ENCODE measurements at places on chromosomes 2 and 18.

DNA sequence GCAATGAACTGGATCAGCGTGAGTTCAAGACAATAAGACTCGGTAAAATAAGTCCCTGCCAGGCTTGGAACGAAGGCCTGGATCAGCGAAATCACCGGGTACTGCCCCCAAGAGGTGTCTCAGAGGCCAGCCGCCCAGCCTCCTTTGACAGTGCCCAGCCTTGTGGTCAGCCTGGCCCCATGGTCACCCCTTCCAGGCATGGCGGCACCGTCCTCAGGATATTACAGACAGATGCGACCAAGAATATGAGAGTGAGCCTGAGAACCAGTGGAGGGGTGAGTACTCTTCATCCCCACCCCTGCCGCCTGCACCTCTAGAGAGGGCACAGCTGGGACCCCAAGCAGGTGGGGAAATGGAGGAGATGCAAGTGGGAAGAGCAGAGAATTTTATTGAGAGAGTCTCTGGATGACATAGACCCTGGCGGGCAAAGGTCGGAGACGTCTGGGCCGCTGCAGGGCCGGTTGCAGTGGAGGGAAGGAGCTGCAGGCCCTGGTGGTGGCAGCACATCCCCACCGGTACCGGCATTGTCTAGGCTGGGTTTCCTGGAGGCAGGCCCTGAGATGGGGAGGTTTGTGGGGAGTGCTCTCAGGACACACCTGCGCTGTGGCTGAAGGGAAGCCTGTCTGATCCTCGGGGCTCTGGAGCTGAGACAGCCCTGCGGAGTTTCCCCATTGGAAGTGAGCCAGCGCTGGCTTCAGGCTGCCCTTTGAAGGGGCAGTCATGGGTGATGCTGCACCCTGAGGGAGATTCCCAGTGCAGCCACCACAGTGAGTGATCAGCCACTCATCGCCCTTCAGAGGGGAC is 190.0 kb downstream of the SEPTIN10 start:
- no peak for DNase-seq

DNA sequence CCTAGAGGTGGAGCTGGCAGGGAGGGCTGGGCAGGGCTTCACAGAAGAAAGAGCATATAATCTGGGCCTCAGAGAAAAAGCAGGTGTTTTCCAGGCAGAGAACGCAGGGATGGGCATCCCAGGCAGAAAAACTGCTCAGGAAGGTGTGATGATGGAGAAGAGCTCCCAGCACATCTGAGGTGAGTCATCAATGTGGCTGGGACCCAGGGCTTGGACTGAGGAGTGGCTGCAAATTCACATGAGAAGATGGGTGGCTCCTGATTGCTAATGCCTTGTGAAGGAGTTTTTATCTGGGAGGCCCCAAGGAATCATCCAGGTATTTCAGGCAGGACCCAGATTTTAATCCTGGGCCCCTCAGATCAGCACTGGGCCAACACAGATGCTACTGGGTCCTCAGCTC is 10.2 kb downstream of the IL1F10 start:
- no peak for DNase-seq

DNA sequence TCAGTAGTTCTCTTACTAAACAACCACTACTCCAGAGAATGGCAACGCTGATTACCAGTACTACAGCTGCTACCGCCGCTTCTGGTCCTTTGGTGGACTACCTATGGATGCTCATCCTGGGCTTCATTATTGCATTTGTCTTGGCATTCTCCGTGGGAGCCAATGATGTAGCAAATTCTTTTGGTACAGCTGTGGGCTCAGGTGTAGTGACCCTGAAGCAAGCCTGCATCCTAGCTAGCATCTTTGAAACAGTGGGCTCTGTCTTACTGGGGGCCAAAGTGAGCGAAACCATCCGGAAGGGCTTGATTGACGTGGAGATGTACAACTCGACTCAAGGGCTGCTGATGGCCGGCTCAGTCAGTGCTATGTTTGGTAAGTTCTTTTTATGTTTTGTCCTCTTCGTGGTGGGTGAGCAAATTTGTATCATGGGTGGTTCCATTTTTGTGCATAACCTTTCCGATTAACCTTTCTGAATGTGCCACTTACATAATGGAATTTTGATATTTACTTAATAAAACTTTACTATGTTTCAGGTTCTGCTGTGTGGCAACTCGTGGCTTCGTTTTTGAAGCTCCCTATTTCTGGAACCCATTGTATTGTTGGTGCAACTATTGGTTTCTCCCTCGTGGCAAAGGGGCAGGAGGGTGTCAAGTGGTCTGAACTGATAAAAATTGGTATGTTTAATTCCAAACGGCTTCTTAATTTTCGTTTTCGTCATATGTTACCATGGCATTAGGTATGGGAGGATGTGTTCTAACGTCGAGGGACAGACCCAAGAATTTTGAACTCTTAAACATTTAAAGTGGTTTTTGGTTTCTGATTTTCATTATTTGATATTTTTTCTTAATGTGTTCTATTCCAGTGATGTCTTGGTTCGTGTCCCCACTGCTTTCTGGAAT is 1.3 kb downstream of the SLC20A1 start:
- DNase-seq, result no peak

GRCh38 chr2:149236410-149236809 is 94.0 kb upstream of the LYPD6 start:
- DNase-seq, result no peak

DNA sequence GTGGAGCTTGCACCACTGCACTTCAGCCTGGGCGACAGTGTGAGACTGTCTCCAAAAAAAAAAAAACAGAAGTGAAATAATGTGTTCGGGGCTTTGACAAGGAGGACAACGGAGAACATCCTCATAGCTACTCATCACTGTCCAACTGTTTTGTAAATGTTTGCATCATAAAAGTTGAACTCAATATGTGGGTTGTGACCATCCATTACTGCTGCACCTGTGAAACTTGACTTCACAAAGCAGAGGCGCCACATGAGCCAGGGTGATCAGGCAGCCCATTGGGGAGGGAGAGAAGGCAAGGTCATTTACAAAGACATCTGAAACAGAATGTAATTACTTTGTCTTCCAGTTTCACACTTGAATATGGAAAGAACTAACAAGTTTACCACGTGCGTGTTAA is 61.6 kb downstream of the LAMA1 start:
- DNase-seq, result no peak

GRCh38 chr2:17148407-17149145 is 369.7 kb downstream of the RAD51AP2 start:
- DNase-seq, result no peak

DNA sequence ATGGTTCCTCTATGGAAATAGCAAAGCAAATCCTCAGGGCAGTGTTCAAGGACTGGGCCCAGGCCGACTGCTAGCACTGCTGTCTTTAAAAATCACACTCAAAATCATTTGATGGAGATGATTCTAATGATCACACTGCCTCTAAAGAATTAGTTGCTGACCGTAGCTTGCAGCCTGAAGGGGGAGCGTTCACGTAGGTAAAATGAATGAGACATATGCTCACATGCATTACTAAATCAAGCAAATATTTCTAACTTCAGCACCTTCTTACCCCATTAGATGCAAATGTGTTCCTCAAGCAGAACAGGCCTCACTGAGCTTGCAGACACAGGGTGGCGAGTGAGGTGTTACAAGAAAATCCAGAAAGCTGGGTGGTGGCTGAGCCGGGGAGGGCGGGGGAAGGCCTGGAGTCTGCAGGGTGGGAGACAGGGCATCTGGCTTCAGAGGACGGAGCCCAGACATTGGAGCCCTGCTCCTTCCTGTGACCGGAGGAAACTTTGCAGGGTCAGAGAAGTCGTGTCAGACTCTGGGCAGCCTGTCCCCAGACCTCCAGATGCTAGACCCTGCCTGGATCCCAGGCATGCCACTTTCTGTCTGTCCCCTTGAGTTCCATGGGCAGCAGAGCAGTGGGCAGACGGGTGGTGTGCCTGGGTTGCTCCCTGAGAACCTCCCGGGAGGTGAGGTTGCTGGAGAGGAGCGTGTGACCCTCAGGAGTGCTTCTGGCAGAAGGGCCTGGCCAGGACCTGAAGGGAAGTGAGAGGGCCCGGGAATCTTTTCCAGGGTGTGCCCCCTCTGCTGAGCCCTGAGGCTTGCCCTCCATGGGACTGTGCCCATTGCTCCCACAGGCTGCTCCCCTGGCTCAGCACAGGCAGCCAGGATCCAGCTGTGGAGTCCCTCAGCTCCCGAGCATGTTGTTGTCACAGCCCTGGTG is 7.1 kb upstream of the NPPC start:
- DNase-seq, result no peak

DNA sequence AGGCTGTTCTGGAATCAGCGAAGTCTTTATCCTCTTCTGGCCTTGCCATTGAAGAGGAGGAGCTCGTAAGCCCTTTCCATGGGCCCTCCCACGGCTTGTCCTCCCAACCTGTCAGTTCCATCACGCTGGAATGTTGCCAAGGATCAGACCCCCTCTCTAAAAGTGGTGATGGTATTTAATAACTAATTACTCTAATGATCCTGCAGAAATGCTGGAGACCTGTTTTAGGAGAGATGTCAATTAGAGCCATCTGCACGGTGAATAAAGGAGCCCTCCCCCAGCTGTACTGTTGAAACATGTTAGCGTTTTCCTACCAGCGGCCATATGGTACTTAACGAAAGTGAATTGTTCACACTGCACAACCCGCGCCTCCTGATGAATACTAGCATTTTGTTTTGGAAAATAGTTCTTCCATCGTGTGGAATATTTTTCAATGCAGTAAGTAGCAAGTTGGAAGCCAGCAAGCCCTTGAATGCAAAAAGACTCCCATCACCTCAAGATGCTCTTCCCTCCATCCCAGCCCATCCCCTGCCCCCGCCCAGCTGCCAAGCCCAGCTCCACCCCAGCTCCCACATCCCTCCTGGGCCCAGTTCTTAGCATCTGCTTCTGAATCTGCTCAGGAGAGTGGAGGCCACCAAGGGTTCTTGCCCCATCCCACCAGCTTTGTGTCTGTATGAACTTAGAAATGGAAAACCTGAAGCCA is 145.4 kb downstream of the KLHL29 start:
- DNase-seq, result no peak

DNA sequence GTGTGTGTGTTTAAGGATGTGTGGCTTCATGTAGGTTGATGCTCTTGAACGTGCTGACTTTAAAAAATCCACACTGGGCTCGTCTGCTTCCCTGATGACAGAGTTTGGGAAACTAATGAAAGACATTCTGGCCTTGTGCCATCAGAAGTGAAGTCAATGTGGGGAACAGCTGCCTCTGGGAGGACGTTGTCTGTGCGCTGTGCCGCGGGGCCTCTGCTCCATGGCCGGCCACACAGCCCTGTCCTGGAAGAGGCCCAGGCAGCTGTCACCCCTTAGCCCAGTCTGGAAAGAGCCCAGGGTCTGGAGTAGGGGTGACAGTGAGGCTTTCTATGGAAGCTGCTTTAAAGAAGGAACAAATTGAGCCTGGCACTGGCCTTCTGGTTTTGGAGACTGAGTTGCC is 155.8 kb downstream of the SH3RF3 start:
- no peak for DNase-seq

DNA sequence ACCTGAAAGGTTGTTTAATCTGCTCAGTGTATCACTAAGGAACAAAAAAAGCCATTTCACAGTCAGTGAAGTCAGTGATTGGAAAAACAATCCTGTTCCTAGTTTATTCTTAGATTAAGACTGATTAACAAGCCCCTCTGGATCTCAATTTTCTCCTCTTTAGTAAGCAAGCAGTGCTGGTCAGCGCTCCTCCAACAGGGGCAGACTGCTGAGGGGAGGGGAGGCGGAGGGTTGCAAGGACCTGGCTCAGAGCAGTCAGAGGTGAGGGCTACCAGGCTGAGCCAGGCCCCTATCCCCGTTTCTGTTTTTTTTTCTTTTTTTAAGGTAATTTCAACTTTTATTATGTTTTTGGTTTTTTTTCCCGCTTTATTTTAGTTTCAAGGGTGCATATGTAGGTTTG is 24.7 kb upstream of the KCNS3 start:
- no peak for DNase-seq

GRCh38 chr2:43321446-43321845 is 95.0 kb upstream of the ZFP36L2 start:
- no peak for DNase-seq

- no peak for DNase-seq
Measured at GRCh38 chr2:133044556-133044955, 374.6 kb upstream of the LYPD1 start.

DNA sequence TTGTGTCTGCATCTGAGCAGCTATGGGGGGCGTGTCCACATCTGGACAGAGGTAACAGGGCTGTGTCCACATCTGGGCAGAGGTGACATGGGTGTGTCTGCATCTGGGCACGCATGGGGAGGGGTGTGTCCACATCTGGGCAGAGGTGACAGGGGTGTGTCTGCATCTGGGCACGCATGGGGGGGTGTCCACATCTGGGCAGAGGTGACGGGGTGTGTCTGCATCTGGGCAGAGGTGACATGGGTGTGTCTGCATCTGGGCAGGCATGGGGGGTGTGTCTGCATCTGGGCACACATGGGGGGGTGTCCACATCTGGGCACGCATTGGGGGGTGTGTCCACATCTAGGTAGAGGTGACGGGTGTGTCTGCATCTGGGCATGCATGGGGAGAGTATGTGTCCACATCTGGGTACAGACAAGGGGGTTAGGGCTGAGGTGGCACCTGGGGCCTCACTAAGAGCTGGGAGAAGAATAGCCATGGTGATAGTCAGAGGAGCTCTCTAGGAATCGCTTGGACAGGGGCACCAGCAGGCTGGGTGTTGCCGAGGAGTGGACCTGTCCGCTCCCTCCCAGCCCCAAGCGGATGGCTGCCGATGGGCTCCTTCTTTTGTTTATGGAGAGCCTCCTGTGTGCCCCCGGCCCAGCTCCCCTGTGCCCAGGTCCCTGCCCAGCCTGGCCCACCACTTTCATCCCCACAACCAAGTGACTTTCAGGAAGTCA is 177.8 kb downstream of the EIPR1 start:
- no peak for DNase-seq

GRCh38 chr2:70141212-70141901 is 49.5 kb downstream of the C2orf42 start:
- peak; percentile 75 for DNase-seq

DNA sequence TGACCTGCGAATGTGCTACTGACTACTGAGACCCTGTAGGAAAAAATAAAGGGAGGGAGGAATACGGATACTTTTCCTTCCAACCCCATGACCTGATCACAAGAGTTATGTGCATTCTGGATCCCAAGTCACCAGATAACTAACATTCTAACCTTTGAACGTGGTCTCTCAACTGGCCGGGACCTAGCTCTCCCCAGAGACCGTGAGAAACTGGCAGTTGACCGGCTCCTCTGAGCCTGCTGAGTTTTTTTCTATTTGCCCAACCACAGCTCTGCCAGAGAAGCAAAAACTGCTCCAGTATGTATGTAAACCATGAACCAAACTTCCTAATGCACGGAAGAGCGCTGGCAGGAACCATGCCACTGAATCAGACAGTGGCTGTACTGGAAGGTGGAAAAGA is 47.5 kb upstream of the PTMA start:
- no peak for DNase-seq

All from naive B cell (primary cell).